ENCODE measurements at places on chromosomes 16 and 17.
A peak's percentile ranks its signal among the peaks of the same experiment; 100 is the strongest.

DNA sequence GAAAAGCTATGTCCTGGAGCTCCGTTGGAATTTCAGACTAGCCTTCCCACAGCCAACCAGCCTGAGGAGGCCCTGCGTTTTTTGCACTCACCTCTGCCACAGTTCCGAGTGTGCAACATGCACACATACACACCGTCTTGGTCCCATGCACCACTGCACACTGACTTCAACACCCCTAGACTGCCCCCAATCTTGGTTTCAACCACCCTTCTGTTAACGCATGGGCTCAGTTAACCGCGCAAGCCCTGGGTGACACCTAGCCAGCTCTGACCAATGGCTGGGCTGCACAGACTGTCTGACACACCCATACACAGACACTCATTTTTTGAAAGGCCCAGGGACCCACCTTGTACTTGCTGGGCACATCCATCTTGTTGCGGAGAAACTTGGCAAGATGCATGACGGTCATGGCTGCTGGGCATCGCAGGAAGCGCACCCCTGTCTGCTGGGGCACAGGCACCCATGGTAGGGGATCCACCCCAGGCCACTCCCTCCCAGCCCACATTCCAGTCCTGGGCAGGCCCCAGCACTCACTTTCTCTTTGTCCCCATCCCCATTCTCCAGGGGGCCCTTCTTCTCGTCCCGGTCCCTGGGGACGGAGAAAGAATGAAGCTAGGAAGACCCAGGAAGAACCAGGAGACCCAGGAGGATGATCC, 8.0 kb downstream of the CISD3 start:
- no peak for DNase-seq

GRCh38 chr17:19664136-19664820, 15.7 kb downstream of the ALDH3A2 start:
- DNase-seq: no peak

DNA sequence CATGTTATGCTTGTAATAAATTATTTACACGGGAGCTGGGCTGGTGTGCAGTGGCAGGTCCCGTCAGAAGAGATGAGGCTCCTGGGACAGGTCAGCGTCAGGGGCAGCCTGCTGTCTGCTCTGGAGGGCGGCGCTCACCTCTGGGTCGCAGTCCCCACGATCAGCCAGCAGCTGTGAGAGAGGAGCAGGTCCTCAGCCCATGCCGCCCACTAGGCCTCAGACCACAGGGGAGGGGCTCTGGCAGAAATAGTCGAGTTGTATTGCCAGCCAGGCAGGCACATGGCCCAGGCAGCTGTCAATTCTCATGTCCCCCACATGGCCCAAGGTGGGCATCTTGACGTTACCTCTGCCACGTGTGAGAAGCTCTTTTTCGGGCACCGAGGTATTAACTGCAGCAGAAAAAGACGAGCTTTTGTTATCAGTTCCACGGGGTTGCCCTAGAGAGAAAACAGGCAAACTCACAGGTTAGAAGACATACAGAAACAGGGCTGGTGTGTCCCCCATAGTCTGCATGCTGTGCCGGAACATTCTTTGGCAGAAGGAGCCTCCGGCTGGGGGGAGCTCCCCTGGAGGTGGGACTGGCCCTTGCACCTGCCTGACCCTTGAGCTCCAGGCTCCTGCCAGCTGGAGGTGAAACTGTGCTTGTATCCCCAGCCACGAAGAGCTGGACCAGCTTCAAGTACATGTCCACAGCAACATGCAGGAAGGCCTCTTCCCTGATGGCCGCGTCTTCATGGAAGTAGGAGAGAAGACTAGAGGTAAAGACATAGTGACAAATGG, 17.4 kb downstream of the ZNF276 start:
- no peak for DNase-seq

GRCh38 chr16:75252946-75253911, 1.8 kb upstream of the BCAR1 start:
- DNase-seq: no peak

DNA sequence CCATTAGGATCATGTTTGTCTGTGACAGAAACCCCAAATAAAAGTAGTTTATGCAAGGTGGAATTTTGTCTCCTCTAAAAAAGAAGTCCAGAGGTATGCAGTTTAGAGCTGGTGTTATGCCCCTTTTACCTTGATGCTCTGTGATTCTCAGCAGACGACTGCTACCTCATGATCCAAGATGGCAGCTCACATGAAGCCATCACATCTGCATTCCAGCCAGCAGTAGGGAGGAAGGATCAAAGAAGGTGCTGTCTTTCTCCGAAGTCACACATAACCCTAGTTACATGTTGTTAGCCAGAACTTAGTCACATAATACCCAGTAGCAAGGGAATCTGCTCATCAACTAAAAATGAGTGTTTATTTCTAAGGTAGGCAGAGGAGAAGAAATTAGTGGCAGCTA, 135.7 kb upstream of the HS3ST2 start:
- no peak for DNase-seq

GRCh38 chr17:27577884-27578717, 52.9 kb upstream of the LGALS9 start:
- no peak for DNase-seq

GRCh38 chr17:76147211-76148014, 6.4 kb upstream of the FOXJ1 start:
- DNase-seq: no peak

GRCh38 chr17:21269394-21269793, 15.1 kb upstream of the MAP2K3 start:
- DNase-seq: no peak

GRCh38 chr17:51000835-51001638, 119.6 kb downstream of the SPAG9 start:
- DNase-seq: peak; percentile 26

DNA sequence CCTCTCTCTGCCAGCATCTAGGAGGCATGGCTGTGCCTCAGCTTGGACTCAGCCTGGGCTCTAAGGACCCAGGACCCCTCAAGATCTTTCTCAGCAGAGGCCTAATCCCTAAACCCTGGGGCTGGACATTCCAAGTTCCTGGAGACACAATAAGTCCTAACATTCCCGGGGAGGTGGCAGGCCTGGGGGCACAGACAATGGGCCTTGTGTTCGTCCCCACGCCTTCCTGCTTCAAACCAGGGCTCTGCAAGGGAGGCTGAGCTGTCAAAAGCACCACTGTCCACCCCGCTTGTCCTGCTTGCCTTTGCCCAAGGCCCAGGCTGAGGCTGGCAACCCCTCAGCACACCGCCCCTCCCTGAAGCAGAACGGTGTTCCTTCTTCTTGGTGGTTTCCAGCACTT, 13.7 kb downstream of the SDK2 start:
- DNase-seq: no peak

- peak; percentile 16 for DNase-seq
Measured at GRCh38 chr17:75036643-75037268, 10.0 kb downstream of the ATP5PD start.

GRCh38 chr17:67623767-67624166, 94.0 kb upstream of the NOL11 start:
- DNase-seq: no peak

Data from NCI-H187 (cell line).